Right hindlimb (tissue), 1 donor: ENCODE measurements at places on chromosomes 2 and 18.

DNA sequence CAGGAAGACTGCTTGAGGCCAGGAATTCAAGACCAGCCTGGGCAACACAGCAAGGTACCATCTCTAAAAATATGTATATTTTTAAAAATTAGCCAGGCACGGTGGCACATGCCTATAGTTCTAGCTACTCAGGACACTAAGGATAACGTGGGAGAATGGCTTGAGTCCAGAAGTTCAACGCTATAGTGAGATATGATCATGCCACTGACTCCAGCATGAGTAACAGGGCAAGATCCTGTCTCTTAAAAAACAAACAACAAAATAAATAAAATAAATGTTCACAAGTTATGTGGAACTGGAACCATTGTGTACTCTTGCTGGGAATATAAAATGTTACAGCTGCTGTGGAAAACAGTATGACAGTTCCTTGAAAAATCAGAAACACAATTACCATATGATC is 47.2 kb downstream of the USP34 start:
- DNase-seq, result no peak

GRCh38 chr2:232085826-232086425 is 124.4 kb downstream of the DIS3L2 start:
- DNase-seq, result no peak

- DNase-seq, result no peak
These were observed 60.7 kb downstream of the ASXL2 start for GRCh38 chr2:25817630-25818029.

- DNase-seq, result no peak
These were observed 231.5 kb downstream of the NYAP2 start for GRCh38 chr2:225630824-225631533.

DNA sequence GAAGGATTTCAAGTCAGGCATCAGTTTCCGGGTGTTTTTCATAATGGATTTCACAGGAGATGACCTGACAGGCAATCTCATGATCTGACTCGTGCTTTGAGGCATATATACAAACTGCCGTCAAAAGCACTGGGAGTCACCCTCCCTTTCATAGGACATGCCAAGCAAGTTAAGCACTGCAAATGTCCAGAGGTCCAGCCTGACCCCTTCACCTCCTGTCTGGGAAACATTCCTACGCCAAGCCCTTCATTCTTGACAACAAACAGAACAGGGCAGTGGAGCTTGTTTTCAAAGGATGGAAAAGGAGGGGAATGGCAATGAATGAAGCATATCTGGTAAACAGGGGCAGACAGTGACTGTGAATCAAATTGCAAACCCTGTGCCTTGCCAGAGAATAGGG is 963.6 kb downstream of the BCL11A start:
- DNase-seq, result no peak

- DNase-seq, result no peak
These were observed 368.8 kb downstream of the LNPK start for GRCh38 chr2:175633227-175633626.

DNA sequence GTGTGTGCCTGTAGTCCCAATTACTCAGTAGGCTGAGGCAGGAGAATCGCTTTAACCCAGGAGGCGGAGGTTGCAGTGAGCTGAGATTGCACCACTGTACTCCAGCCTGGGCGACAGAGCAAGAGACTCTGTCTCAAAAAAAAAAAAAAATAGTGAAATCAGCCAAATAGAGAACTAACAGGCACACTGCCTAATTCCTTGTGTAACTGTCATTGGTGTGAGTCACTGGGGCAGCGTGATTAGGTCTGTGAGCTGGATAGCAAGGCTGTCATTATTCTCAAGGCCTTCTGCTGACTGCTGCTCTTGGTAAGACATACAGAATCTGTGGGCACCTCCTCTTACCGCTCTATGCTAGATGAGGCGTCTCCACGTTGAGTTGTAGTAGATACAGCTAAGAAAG is 270.3 kb downstream of the NEDD4L start:
- peak; percentile 46 for DNase-seq

DNA sequence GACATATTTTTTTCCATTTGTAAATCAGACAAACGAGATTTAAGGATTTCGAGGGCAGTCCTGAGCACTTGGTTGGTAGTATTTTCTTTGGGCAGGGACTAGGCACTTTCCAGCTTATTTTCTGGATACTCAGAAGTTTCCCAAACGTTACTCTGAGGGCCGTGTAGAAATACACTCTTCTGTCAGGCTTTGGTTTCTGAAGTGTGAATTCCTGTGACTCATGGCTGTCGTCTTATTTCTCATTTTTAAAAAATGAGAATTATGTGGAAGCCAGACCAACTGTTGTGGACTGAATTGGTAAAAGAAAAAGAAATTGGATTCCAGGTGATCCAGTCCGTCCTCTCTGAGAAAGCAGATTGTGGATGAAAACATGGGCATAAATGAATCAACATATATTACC is 658.6 kb upstream of the FANCL start:
- no peak for DNase-seq

DNA sequence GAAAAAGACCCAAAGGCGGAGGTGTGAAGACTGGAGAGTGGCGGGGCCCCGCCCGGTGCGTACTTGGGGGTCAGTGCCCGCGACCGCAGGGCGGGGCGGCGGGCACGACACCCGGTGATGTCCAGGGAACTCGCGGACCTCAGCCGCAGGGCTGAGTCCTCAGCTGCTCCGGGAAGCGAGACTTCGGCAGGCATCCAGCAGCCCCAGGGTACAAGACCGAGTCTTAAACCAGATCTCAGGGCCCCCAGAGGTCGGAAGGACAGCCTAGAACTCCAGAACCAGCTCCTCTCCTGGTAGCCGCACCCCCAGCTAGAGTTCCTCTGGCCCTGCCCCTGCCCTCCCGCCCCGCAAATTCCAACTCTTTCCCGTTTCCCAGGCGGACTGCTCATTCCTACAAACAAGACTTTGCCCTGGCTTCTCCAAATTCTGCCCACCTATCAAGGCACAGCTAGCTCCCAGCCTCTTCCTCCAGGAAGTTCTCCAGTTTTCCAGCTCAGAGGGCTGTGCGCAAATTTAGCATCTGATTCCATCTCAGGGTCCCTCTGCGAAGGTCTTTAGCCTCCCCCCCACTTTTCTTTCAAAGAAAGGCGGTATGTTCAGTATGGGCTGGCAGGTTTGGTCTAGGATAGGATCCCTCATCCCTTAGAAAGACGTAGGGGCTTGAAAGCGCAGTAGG is 26.0 kb upstream of the NOTO start:
- DNase-seq, result peak; percentile 27

GRCh38 chr2:121073320-121074210 is 211.4 kb downstream of the TFCP2L1 start:
- DNase-seq, result no peak

DNA sequence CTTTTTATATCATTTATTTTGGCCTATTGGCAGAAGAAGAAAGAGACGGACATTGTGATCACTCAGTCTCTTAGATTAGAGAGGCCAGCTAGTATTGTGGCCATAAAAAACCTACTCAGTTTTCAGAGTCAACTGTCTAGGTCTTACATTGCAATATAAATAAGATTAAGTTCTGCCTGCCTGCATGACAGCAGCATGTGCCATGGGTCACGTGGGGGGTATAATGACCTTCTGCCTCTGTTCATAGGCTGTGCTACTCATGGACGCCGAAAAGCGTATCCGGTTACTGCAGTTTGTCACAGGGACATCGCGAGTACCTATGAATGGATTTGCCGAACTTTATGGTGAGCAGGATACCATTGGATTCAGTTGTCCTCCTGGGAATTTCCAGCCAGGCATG is 238.5 kb downstream of the ALPK2 start:
- DNase-seq, result peak; percentile 58

DNA sequence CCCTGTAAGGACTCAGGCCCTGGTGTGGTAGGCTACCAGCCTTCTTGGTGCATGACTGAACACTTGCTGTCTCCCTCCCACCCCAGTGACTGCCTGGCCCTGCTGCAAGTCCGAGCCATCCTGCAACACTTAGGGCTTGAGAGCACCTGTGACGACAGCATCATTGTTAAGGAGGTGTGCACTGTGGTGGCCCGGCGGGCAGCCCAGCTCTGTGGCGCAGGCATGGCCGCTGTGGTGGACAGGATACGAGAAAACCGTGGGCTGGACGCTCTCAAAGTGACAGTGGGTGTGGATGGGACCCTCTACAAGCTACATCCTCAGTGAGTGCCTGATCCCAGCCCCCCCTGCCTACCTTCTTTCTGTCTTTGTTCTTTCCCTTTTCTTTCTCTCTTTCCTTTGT is 55.2 kb downstream of the HK2 start:
- DNase-seq, result no peak

DNA sequence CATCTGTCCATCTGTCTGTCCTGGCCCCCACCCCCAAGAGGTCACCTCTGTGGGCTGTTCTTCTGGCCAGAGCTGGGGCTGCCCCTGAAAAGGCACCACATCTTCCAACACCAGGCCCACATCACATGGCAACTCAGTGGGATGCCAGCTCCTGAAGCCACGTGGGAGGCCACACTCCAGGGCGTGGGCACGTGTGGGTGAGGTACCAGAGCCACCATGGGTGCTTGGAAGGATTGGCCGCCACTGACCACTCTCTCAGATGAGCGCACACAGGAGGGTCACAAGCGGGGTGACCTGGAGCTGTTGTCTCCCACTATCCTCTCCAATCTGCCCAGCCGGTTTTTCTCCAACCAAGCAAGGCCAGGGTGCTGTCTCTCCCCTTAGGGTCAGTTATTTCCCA is 197.9 kb downstream of the TFCP2L1 start:
- no peak for DNase-seq

DNA sequence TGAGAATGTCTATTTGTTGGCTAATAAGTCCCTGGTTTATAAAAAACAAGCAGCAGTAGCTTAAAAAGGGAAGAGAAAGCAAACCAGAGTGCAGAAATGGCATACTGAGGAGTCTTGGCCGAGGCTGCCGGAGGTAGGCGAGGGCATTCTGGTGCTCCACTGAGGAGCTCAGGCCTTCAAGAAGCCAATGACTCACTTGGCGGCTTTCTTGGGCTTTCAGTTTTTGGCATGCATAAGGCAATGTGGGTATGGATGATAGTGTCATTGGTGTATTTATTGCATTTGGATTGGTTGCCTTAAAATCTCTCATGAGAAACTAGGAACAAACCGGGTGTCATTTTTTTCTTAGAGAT is 119.6 kb upstream of the ARL5A start:
- DNase-seq, result no peak

DNA sequence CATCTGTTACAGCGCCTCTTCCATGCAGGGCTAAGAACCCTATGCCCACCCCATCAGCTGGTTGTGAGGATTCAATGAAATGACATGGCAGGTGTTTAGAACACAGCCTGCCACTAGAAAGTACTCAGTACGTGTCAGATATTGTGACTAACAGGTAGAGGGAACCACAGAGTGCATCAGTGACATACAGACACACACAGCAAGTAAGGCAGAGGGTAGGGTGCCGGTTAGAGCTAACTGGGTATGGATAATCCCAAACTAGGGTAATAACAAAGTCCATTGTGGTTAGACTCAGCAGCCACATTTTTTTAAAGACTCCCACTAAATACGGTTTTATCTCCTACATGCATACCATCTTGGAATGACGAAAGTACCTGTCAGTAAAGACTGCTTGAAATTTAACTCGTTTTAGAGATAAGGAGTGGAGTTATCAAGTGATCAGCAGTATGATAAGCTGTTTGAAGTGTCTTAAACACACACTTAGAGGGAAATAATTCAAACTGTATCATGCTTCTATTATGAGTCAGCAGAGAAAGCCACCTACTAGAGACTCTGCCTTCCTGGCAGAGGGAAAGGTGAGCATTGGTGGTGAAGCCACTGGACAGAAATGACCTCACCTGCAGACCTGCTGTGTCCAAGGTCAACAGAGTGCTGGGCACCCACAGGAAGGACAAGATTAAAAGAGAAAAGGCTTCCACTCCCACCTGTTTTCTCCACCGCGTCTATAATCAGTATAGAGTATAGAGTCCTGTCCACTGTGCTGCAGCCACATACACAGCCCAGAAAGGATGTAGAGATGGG is 20.6 kb downstream of the MPPE1 start:
- DNase-seq, result no peak
